ENCODE measurements at places on chromosomes 2 and 18. TPM values are rescaled to one million over a fixed set of nuclear protein-coding genes. Genes with fewer than 3 reads are reported as not detected.

The TUBA3E gene
- total RNA-seq = not detected

The NT5DC4 gene
- total RNA-seq = not detected

- DNase-seq = no peak
These were observed 980 bp upstream of the SPTBN1 start for GRCh38 chr2:54455131-54455562.

GRCh38 chr18:5972298-5972697 is 77.0 kb upstream of the TMEM200C start:
- DNase-seq = no peak

GRCh38 chr2:24409700-24410556 is 49.6 kb upstream of the ITSN2 start:
- DNase-seq = peak; percentile 80

- no peak for DNase-seq
These were observed 9.4 kb downstream of the C2orf42 start for GRCh38 chr2:70181363-70181956.

- DNase-seq = peak; percentile 92
These were observed at the start of gene BAZ2B for GRCh38 chr2:159616286-159616701. BAZ2B (minus strand) TSS chr2:159616548; CDS start chr2:159478719, 137,829 bp downstream.

DNA sequence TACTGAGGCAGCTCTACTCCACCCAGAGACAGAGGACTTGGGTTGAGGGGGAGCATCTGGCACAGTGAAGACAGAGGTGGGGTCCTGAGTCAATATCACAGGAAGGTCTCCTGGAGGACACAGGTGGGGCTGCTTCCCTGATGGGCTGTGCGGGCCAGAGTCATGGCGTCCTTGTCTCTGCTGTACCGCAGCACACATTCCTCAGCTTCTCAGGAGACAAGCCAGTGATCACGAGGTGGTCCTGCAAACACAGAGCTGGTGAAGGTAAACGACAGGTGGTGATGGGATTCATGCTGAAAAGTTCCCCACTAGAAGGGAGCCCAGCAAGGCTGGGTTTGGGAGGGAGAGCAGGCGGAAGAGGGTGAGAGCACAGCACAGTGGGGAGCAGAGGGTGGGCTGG is 9.7 kb downstream of the TCF23 start:
- no peak for DNase-seq

Data from fibroblast of lung (primary cell).